ENCODE measurements at places on chromosomes 6 and 20.

- DNase-seq: no peak
Measured at GRCh38 chr20:21272679-21273078, 30.5 kb upstream of the XRN2 start.

GRCh38 chr6:143732536-143732935 is 54.8 kb downstream of the PHACTR2 start:
- no peak for DNase-seq

DNA sequence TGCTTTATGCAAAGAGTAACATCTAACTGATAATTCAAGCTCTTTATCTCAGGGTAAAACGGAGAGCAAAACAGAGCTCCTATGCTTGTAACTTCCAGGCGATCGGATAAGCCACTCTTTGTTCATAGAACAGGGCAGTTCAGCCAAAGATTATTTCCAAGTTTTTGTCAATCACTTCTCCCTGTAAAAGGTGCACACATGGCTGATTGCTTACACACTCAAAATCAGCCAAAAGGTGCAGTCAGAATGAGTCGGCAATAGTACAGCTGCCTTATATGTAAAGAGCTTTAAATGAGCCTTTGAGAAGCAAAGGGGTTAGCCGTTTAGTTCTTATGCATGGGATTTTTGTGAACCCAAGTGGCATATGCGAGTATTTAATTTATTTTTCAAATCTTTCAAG is 449.6 kb upstream of the POU3F2 start:
- DNase-seq: no peak

GRCh38 chr6:155635416-155635815 is 179.8 kb upstream of the NOX3 start:
- no peak for DNase-seq

- no peak for DNase-seq
Measured at GRCh38 chr6:39902786-39903465, 31.3 kb downstream of the MOCS1 start.

DNA sequence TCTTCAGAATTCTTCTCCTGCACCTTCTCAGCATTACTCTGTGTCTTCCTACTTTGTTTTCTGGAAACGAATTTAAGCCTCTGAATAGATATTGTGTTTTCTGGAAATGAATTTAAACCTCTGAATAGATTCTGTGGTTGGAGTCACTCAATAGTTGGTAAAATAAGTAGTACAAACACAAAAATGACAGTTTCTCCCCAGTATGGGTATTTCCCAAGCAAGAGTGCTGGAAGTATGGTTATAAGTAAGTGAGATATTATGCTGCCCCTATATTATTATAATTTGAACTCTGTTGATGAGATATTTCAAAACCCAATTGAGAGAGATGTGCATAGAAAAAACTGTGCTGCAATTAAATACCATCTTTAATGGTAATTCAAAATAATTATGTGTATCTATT is 94.9 kb downstream of the TINAG start:
- no peak for DNase-seq

DNA sequence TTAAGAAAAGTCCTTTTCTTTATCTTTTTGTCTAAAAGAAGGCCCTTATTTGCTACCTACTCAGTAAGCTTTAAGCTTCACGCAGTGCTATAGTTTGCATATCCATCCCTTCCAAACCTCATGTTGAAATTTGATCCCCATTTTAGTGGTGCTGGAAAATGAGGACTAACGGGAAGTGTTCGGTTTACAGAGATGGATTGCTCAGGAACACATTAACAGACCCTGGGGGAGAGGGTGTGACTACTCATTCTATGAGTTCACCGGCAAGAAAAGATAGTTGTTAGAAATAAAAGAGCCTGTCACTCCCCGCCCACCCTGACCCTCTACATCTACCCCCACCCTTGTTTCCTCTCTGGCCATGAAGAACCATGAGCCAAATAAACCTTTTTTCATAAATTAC is 546.2 kb downstream of the MEI4 start:
- DNase-seq: no peak

GRCh38 chr6:112802144-112802543 is 455.0 kb downstream of the RFPL4B start:
- DNase-seq: no peak

DNA sequence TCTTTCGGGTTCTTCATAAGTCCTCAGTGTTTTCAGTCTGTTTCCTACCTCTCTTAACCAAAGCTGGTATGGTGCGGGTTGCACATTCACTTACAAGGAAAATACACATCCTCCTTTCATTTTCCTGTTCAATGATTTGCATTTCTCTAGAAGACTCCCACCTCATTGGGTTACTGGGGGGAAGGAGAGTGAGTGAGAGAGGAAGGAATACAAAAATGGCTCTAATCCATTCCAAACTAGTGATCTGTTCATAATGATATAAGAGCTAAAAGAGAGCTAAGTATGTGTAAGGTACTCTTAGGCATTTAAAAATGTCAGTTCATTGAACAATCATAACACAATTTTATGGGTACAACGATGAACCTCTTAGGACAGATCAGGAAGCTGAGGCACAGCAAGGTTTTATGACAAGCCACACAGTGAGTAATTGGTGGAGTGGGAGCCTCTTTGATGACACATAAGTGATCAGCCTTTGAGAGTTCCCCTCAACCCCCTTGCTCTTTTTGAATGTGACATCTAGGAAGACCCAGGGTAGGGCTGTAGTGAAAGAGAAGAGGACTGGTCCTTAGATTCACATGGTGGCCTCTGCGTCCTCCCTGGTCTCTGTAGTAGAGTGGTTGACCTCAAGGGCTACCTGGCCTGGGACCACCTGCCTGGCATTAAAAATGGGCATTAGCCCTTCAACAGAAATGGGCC is 328.4 kb upstream of the SOX4 start:
- no peak for DNase-seq
